ENCODE measurements at places on chromosomes 2 and 18.

- no peak for DNase-seq
Measured at GRCh38 chr2:80300954-80301353, 3.6 kb downstream of the LRRTM1 start.

DNA sequence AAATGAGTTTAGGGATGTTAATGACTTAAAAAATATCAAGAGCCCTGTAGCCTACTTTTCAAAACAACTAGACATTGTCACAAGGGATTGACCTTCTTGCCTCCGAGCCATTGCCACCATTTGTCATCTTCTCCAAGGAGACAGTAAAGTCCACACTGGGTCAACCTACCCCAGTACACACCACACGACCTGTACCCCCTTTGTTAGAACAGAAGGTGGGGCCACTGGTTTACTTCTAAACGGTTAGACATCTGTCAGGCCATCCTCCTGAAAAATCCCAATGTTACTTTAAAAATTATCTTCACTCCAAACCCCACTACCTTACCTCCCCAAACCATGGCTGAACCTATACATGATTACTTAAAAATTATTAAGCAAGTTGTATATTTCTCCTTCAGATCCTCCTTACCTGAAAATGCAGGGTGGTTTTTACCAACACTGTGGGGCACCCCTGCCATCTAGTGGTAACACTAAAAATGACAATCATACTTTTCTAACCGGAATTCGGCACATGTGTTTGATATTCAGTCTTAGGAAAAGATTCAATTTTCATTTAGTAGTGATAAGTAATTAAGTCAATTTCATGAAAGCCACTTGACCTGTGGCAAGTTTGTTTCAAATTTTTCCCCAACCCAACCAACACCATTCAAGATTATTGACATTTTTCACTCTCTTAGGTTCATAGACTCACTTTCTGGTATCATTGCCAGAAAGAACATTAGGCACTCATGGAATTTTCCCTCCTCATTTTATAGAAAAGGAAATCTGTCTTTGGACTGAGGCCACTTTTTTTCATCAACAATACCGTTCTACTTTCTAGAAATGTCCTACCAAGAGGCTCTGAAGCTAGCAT lies 265.3 kb upstream of the PKDCC start:
- no peak for DNase-seq

GRCh38 chr2:37090019-37090477 lies 5.7 kb downstream of the GPATCH11 start:
- no peak for DNase-seq

- no peak for DNase-seq
Measured at GRCh38 chr2:134333646-134334189, 79.8 kb downstream of the MGAT5 start.

DNA sequence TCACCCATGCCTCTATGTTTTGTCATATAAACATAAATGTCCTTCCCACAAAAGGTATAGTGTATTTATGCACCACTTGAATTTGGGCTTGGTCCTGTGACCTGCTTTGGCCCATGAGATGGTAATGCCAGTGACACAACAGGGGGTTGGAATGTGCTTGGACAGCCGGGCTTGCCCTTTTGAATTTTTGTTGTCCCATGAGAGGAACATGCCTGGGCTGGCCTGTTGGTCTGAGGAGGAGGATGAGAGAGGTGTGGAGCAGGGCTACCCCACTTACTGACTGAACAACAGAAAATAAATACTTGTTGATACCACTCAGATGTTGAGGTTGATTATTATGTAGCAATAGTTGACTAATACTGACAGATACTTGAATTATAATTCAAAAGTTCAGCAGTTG lies 63.2 kb upstream of the TCF4 start:
- no peak for DNase-seq

DNA sequence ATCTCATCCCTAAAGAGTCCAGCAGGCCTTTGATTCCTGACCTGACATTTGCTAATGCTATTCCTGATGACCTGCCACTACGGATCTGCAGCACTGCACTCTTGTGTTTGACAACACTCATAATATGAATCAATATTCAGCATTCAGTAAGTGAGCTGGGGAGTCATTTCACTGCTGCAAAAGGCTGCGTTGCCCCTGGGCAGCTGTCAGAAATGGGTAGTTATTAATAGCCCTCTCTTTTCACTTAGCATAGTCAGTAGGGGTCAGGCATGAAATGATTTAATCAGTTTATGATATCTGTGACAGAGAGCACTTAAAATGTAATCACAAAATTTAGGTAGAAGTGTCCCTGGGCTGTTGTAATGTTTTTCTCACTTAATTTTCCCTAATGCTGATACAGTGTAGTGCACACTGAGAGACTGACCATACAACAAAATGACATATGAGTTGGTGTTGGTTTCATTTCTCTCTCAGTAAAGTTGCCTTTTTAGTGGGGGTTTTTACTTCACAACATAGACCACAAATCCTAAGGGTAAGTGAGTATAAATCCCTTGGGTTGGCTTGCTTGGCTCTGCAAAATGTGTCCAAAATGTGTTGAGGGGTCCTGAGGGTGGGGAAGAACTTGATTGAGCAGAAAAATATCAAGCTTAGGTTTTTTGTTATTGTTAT lies 184.8 kb downstream of the CAMKMT start:
- DNase-seq, result no peak

- no peak for DNase-seq
Measured at GRCh38 chr2:4914551-4914950, 777.6 kb upstream of the SOX11 start.

DNA sequence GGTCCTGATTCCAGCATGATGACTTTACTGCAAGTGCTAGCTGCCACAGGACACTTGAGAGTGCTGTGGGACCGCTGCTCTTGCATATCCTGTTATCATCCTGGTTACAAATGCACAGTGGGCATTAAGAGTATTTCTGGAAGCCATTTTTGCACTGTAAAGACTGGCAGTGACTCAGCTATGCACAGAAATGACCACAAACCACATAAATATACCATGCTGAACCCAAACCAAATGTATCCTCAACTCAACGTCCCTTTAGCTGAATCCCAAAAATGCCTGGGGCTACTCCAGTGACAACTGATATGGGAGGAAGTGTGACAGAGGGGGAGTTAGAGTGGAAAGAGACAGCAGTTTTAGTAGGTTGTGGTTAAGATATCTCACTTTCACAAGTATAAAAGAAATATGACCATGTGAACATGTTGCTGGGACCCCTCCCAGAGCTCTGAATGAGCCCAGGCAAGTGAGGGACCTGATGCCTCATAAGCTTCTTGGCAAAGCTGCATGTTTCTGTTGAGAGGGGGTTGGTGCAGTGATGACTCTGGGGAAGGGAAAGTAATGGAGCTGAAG lies 37.3 kb downstream of the RHBDD1 start:
- no peak for DNase-seq

DNA sequence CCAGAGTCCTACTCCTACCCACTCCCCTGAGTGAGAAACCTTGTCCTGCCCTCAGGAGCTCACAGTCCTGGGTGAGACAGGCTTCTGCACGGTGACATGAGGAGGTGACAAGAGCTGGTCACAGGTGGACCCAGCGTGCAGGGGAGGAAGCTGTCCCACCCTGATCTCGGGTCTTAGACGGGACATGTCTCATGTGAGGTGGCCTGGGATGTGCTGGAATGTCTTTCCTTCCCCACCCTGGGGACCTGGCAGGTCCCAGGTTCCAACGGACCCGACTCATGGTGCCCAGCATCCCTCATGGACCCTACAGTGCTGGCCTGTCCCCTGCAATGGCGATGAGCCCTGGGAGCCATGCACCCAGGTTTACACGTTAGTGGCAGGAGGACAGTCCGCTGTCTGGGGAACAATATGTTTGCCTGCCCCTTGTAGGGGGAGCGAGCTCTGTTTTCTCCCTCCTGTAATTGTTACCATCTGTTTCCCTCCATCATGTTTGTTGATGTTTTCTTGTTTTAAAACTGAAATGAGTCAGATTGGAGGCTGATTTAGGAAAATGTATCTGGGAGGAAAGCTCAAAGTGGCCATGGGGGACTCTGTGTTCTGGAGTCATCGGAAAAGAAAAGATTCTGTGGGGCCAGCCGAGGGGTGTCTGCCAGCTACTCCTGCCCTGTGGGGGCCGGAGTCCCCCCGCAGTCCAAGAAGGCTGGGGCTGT lies 238.1 kb downstream of the KLHL29 start:
- no peak for DNase-seq

DNA sequence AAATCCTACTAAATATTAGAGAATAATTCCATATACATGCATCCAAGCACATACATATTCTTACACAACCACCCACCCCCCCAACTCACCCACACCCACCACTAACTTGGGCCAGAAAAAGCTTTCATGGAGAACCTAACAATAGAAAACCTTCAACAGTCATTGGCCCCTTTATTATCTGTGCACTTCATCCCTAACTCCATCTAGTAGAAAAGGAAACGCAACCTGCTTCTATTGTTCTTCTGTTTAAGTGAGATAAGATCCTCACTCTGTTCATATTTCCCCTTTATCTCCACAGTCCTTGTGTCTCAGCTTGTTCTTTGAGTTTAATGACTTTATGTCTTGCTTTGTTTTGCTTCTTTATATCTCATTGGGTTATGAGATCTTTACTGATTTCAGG lies 1740.2 kb upstream of the CELF4 start:
- DNase-seq, result no peak

GRCh38 chr2:56985609-56986008 lies 801.8 kb downstream of the CCDC85A start:
- DNase-seq, result no peak

GRCh38 chr18:60826346-60826745 lies 453.8 kb upstream of the MC4R start:
- no peak for DNase-seq

GRCh38 chr18:58276789-58277739 lies 233.0 kb downstream of the NEDD4L start:
- no peak for DNase-seq

DNA sequence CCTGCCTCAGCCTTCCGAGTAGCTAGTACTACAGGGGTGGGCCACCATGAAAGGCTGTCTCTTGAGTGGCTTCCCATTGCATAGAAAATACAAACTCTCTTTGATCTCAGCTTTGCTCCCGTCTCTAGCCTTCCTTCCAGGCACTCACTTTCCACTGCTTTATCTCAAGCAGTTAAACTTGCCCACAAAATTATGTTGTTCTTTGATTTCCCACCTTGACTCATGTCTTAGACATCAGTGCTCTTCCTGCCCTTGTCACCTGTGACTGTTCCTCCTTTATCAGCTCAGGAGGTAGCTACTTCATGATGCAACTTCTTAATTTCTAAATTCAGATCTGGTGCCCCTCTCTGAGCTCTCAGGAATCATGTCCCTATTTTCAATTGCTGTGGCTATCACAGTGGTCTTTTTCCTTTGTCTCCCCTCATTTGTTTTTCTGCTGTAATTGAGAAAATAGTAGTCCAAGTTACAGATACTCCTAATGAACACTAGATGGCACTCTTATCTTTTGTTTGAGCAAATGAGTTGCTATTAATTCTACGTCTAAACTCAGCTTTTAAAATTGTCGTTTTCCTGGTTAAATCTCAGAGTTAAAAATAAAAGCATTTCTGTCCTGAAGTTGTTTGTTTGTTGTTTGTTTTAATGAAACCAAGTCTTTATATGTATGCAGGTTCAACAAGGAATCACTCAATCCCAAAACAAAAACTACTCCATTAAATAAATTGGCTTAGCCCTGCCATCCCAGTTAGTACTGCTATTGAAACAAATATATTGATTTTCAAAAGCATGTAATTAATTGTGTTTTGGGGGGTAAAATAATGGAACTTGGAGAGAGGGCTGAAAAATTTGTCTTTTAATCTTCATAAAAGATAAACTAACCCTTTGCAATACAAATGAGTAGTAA lies 46.9 kb upstream of the GREB1L start:
- no peak for DNase-seq

- no peak for DNase-seq
Measured at GRCh38 chr2:85318222-85319074, 9.3 kb downstream of the TGOLN2 start.

DNA sequence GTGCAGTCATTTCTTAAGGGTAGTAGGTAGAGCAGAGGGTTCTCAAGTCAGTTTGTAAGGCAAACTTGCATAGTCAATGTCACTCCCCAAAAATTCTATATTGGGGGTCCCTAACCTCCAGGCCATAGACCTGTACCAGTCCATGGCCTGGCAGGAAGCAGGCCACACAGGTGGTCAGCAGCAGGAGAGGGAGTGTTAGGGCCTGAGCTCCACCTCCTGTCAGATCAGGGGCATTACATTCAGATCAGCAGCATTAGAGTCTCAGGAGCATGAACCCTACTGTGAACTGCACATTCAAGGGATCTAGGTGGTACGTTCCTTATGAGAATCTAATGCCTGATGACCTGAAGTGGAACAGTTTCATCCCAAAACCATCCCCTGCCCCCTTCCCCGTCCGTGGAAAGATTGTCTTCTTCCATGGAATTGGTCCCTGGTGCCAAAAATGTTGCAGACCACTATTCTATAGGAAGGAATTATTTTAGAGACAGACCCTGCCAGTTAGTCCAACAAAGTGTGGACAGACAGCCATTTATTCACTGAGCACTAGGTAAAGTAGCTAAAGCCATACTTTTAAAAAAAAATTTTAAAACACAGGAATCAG lies 6.7 kb downstream of the COA5 start:
- no peak for DNase-seq

GRCh38 chr2:112897624-112897978 lies 13.4 kb upstream of the IL37 start:
- no peak for DNase-seq

DNA sequence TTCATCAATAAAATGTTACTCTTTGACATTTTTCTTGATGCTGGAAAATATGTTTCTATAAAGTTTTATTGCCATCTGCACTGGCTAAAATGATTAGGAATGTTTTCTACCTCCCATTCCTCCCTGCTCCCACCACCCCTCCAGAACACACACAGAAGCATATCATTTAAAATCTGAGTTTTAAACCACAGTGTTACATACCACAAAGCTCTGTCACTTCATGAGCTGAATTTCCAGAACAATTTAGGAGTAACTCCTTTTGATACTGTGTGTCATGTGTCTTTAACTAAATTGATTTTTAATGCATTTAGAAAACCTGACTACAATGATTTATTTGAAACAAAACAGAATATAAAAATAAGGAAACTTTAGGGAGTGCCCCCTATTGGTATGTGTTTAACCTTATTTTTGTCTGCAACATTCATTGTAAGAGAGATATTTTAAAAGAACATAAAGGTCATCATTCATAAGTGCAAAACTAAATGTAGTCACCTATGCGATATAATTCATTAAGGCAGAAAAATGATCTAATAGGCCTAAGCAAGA lies 52.0 kb downstream of the FEZ2 start:
- DNase-seq, result no peak

DNA sequence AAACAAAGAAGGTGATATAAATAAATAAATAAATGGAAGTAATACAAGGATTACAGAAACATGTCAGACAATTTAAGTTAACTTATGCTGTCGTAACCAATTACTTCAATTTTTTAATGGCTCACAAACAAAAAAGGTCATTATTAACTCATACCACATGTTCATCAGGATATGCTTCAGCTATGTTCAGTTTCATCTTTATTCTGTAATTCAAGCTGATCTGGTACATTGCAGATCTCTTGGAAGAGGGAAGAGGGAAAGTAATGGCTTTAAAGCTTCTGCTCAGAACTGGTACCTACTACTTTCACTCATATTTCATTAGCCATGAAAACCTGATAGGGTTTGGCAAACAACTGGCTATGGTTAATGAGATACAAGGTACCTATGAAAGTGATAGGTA lies 67.6 kb upstream of the ERBB4 start:
- DNase-seq, result no peak

All from dorsolateral prefrontal cortex (tissue), 122 donors.